ENCODE measurements at places on chromosomes 2 and 18.

DNA sequence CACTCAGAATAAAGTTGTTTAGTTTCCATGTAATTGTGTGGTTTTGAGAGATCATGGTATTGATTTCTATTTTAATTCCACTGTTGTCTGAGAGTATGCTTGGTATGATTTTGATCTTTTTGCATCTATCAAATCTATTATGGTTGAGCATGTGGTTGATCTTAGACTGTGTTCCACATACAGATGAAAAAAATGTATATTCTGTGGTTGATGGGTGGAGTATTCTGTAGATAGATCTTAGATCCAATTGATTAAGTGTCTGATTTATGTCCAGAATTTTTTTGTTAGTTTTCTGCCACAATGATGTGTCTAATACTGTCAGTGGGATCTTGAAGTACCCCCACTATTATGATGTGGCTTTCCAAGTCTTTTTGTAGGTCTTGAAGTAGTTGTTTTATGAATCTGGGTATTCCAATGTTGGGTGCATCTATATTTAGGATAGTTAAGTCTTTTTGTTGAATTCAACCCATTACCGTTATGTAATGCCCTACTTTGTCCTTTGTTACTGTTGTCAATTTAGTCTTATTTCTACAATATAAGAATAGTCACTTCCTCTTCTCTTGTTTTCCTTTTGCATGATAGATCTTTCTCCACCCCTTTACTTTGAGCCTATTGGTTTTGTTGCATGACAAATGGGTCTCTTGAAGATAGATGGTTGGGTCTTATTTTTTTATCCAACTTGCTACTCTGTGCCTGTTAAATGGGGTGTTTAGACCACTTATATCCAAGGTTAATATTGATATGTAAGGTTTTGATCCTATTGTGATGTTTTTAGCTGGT is 101.8 kb downstream of the TRABD2A start:
- no peak for DNase-seq

DNA sequence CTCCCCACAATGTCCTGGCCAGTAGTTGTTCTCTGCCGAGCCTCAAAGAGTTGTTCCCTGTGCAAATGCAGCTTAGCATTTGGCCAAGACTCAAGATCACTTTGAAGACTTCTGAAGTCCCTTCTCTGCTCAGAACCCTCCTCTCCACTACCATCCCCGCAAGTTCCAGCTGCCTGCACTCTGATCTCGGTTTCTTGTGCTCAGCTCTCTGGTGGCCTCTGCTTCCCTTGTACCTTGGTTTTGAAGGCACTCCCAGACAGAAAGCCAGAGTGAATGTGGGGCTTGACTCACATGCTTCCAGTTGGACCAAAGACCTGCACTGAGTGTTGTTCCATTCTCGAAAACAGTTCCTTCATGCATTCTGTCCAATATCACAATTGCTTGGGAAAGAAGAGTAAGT is 28.6 kb downstream of the CRACDL start:
- no peak for DNase-seq

DNA sequence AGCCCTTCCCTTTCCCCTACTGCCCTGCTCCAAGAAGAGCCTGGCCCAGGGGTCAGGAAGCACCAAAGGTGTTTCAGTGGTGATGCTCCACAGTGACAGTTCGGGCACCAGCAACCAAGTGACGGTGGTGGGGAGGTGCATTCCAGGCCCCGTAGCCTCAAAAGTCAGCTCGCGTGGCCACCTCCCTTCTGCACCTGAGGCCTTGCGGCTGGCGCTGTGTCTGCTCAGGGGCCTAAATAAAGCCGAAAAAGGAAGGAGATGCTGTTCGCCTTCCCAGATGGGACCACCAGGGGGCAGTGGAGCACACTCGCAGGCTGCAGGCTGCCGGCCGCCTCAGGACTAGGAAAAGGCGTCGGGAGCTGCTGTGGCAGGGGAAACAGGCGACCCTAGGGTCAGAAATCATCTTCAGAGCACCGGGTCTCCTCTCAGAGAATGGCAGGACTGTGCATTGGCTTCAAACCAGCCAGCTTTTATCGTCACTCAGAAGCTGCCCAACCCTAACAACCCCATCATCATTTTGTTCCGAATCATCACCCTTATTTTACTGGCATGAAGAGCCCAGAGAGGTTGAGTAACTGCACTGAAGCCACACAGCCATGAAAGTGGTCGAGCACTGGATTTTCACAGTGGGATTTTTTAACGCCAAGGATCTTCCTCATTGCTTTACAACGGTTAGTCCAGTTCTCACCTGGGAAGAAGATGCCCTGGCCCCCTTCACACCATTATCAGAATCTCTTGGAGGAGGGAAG is 213.0 kb upstream of the CELF4 start:
- peak; percentile 54 for DNase-seq

DNA sequence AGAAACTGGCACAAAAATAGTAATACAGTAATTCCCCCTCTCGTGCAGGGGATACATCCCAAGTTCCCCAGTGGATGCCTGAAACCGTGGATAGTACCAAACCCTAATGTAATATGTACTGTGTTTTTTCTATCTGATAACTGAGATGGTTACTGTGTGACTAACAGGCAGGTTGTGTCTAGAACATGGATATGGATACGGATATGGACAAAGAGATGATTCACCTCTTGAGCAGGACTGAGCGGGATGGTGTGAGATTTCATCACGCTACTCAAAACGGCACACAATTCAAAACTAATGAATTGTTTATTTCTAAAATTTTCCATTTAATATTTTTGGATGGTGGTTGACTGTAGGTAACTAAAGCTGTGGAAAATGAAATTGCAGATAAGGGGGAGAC is 3.4 kb downstream of the MBD1 start:
- no peak for DNase-seq

DNA sequence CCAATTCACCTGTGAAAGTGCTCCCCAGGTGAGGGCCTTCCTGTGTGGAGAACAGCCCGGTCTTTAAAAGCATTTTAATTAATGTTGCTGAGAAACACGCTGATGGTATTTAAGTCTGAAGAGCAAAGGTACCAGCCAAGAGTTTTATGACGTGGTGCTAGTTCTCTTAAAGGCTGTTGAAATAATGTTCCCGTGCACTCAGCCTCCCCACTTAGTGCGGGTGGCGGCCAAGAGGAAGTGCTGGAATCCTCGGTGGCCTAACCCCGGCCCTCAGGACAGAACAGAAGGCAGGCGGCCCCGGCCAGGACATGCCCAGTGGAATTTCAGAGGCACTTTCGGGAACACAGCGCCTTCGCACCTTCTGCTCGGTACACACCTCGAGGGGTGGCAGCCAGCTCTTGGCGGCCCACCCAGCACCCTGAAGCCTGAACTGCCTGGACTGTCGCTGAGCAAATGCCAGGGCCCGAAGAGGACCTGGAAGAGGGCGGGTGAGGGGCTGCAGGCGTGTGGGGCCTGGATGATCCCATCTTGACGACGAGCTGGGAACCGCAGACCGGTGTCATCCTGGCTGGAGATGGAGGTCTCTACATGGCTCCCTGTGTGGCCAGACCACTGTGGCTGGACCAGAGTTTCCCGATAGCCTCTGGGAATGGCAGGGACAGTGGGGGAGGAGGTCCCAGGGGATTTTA is 142.9 kb downstream of the ASB1 start:
- DNase-seq = no peak

DNA sequence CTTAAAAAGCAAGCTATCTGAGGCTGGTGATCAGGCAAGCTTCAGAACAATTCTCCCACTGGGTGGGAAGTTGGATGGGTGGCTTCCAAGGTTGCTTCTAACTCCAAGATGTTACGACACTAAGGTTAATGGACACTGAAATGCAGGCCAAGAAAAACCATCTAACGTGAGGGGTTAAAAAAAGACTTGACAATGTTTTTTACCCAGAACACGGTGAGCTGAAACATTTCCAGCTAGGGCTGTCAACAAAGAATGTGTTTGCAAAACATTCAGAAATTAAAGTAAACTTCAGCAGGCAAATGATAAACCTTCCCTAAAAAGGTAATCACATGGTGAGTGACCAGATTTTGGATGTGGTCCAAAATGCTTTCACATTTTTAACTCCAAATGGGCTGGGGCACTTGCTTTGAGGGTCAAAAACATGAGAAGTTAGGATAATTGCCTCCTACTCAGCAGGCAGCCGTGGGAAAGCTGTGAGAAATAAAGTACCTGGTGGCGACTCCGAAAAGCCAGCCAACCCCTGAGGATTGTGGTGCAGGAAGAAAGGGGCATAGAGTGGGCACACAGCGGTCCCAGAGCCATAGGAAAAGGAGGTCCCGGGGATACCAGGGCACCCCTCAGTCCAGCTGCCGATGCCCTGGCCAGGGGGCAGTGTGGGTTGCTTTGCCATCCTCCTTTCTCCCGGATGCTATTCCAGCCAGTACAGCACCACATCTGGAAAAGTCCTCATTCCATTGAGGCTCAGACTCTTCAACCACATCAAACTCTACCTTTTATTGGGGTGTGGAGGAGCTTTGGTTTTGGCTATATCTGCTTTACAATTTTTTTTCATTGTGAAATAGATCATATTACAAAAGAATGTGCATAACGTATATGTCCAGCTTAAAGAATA is 90.0 kb upstream of the ATL2 start:
- no peak for DNase-seq

- no peak for DNase-seq
These were observed 62.4 kb upstream of the GCFC2 start for GRCh38 chr2:75772908-75773630.

DNA sequence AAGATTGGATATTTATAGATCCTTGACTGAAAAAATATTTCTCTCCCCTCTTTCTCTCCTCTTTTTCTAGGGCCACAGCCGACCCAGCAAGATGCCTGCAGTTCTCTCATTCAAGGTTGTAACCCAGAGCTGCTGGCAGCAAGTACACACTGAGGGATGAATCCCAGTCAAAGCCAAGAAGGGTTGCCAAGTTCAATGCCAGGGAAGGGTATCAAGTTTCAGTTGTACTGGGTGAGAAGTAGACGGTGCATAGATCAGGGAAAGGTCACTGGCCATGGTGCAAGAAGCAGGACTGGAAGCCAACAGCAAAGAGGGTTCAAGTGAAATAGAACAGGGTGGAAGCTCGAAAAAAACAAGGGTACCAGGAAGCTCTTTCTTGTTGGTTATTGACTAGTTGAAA is 170.2 kb downstream of the NRP2 start:
- no peak for DNase-seq

GRCh38 chr2:201378496-201379397 is 21.6 kb upstream of the FLACC1 start:
- DNase-seq = no peak

DNA sequence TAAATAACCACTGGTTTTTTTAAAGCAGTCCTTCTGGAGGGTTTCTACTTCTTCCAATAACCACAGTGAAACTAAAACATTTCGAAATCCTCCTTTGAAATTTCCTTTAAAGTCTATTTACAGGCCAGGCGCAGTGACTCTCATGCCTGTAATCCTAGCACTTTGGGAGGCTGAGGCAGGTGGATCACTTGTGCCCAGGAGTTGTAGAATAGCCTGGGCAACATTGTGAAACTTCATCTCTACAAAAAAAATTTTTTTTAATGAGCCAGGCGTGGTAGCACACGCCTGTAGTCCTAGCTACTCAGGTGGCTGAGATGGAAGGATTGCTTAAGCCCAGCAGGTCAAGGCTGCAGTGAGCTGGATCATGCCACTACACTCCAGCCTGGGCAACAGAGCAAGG is 15.2 kb downstream of the KIDINS220 start:
- DNase-seq = no peak
